ENCODE measurements at places on chromosomes 11 and 22.

DNA sequence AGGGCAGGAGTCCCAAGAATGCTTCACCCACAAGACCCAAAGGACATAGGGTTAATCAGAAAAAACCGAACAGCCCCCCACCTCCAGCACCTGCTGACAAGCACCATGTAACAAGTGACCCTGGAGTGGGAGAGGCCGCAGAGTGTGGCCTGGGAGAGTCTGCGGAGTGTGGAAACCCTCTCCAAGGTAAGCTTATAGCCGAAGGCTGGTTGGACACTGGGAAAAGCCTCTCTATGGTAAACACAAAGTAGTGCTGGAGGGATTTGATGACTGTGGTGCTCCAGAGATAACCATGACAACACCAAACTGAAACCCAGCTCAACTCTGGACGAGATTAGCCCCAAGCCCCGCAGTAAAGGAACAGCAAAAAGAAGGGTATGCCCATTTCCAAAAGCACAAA, 19.2 kb downstream of the ASCL2 start:
- DNase-seq, result no peak

GRCh38 chr11:122028036-122028435, 88.0 kb downstream of the BLID start:
- DNase-seq, result no peak

DNA sequence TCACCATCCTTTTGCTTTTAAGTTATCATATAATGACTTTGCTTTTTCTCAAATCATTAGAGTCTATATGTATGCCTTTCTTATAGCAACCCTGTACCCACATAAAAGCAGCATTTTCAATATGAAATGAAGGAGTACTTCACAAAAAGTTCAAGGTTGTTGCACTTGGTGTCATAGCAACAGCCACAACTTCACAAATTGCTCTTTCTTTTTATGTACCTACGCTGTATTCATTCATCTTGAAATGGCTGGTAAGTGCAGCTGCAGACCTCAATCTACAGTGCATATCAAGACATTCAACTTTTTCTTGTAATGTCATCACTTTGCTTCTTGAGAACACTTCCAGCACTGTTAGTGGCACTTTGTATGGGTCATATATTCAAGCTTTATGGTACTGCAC, 18.6 kb downstream of the CWC15 start:
- no peak for DNase-seq

- DNase-seq, result peak; percentile 52
These were observed 14.8 kb downstream of the PIWIL4 start for GRCh38 chr11:94581926-94582325.

- DNase-seq, result no peak
These were observed 12.2 kb upstream of the GRK2 start for GRCh38 chr11:67253872-67254624.

- no peak for DNase-seq
These were observed 42.6 kb downstream of the NEU3 start for GRCh38 chr11:75031224-75031753.

- DNase-seq, result no peak
These were observed 34.2 kb upstream of the PLET1 start for GRCh38 chr11:112294688-112295340.

DNA sequence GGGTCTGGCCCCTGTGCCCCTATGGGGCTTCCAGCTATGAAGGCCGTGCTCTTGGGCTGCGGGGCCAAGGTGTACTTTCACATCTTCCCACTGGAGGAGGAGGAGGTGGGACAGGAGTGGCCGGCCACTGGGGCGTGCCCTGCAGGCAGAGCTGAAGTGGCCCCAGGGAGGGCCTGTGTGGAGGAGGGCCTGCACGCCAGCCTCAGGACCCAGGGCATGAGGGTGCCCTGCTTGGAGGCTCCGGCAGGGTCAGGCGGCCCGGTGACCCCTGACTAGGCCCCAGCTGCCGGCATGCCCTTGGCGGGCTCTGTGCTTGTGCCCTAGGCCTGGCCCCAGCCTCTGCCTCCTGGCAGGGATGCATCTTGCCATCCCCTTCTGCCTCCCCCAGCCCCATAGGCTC, 5.2 kb downstream of the PRR5 start:
- DNase-seq, result no peak

- DNase-seq, result no peak
These were observed 60.3 kb downstream of the AMBRA1 start for GRCh38 chr11:46533396-46534100.

DNA sequence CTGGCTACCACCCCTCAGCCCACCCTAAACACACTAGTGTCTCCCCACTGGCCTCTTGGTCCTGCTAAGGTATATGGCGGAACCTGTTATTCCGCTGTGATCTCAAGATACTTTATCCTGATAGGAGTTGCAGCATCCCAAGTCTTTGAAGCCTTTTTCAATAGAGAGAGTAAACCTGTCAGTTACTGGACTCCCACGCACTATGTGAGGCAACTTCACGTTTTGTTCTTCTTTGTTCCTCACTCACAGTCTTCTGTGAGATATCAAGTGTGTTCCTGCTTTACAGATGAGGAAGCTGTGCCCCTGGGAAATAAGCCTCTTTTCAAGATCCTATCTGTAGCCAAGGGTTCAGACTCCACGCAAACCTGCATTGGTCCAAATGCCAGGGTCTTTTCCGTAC, 127.8 kb downstream of the MYO18B start:
- no peak for DNase-seq

DNA sequence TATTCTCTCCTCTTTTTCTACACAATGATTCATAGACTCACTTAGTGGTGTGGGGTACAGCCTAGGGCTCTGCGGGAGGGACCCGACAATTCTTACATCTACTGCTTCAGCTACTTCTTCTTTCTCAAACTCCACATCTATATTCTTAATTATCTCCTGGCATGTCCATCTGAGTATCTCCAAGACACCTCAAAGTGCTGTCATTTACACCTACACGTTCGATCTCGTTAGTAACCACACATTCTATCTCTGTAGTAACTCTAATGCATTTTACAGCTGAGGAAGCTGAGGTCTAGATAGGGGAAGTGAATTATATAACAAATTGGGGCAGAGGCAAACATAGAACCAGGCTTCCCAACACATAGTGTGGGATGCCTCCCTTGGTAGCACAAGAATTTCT, 27.7 kb upstream of the RRM1 start:
- DNase-seq, result no peak

DNA sequence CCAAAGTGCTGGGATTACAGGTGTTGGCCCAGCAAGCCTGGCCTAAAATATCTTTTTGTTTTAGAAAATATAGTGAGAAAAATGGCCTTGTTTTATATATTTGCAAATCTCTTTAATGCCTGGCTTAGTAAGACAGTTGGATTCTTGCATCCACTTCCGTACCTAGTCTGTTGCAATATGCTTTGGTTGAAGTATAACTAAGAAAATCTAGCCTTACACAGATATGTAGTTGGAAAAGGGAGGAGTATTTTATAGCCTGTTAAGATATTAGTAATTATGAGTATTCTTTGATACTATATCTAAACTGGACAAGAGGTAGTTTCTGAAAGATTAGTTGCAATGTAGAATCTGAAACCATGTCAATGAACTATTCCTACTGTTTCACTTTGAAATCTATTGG, 65.1 kb downstream of the ZNRF3 start:
- DNase-seq, result no peak

GRCh38 chr11:35298369-35298768, 121.0 kb downstream of the SLC1A2 start:
- no peak for DNase-seq

DNA sequence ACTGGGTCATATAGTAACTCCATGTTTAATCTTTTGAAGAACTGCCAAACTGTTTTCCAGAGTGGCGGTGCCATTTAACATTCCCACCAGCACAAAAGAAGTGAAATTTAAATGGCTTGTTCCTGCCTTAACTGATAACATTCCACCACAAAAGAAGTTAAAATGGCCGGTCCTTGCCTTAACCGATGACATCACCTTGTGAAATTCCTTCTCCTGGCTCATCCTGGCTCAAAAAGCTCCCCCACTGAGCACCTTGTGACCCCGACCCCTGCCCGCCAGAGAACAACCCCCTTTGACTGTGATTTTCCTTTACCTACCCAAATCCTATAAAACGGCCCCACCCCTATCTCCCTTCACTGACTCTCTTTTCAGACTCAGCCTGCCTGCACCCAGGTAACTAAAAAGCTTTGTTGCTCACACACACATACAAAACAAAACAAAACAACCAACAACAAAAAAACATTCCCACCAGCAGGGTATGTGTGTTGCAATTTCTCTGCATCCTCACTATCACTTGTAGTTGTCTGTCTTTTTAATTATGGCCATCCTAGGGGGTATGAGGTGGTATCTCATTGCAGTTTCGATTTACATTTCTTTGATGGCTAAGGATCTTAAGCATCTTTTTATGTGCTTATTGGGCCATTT, 109.0 kb downstream of the FAR1 start:
- no peak for DNase-seq

- no peak for DNase-seq
These were observed 500.3 kb downstream of the NELL1 start for GRCh38 chr11:21169639-21170038.

- DNase-seq, result peak; percentile 89
These were observed 29.9 kb upstream of the ACER3 start for GRCh38 chr11:76830639-76831327.

DNA sequence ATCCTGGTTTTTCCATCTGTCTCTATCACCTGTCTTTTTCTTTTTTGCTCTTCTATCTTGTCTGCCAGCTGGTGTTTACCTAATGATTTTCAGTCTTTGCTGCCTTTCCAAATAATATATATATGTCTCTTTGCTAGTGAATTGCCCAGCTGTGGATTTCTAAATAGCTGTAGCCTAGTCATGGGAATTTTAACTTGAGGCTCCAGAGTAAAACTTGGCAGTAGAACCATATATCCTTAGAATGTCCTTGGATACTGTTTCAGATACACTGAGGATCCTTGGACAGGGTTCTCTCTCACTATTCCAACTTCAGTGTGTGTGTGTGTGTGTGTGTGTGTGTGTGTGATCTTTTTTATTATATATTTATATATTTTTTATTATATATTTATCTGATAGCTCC, 2285.3 kb downstream of the LRRC4C start:
- DNase-seq, result no peak

DNA sequence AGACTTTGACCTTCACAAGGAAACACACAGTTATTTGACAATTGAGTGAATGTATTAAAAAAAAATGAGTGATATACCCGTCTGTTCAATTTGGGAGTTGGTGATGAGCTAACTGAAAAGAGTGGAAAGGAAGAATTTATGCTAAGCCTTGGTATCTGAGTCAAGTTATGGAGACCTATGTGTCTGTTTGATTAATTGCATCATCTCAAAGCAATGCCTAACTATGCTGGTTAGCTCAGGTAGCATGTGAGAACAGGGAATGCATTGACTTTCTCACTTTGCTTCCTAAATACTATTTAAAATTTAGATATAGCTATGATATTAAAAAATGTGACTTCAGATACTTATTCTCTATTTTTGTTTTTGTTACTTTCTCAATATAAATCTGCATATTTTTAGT, 110.5 kb downstream of the DDX10 start:
- DNase-seq, result no peak

DNA sequence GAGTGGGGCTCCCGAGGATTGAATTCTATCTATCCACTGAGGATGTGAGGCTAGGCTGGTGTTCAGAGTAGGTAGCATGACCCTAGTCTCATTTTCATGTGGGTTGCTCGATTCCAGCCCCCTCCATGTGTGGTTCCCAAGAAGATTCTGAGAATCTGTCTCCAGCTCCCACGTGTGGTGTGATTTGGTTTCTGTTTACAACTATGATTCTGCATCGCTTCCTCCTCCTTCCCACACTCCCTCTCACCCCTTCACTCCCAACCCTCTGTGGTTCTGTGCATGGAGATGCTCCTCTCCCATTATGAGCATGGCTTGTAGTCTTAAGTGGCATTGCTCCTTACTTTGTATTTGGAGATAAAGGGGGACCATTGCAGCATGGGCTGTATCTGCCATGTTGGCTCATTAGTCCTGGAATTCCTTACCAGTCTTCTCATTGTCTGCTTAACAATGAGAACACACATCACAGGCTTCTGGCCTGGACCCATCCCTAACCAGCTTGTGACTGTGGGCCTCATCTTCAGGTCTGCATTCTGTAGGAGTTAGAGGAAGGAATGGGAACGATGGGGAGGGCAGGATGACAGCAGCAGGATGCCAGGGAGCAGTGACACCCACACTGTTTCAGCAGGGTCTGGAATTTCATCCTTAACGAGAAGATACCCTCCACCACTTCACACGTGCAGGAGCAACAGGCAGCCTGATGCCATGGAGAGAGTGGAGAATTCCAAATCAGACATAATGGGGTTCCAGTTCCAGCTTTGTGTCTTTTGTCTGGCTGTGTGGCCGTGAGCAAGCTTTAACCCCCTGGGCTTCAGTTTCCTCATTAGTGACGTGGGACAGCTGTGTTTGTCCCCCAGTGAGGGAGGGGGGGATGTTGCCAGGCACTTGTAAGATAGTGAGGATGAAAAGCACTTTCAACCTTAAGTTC, 86.0 kb downstream of the CCDC81 start:
- no peak for DNase-seq

GRCh38 chr11:128172046-128172878, 415.1 kb downstream of the ETS1 start:
- peak; percentile 59 for DNase-seq

GRCh38 chr22:44728761-44729324, 23.5 kb upstream of the ARHGAP8 start:
- no peak for DNase-seq

- no peak for DNase-seq
These were observed 38.3 kb downstream of the PISD start for GRCh38 chr22:31623592-31624304.

GRCh38 chr11:11391796-11392463, 38.9 kb upstream of the CSNK2A3 start:
- no peak for DNase-seq

GRCh38 chr11:113468726-113469345, 6.4 kb downstream of the DRD2 start:
- no peak for DNase-seq

GRCh38 chr11:69378303-69379141, 84.6 kb downstream of the MYEOV start:
- no peak for DNase-seq

GRCh38 chr11:76782531-76783293, 444 bp upstream of the TSKU start:
- peak; percentile 94 for DNase-seq

- peak; percentile 72 for DNase-seq
These were observed 29.2 kb downstream of the PDGFB start for GRCh38 chr22:39215426-39216142.

- no peak for DNase-seq
These were observed 1.3 kb downstream of the MYH9 start for GRCh38 chr22:36386351-36386899.

GRCh38 chr11:17600316-17601255, 53.5 kb downstream of the OTOG start:
- DNase-seq, result peak; percentile 14

DNA sequence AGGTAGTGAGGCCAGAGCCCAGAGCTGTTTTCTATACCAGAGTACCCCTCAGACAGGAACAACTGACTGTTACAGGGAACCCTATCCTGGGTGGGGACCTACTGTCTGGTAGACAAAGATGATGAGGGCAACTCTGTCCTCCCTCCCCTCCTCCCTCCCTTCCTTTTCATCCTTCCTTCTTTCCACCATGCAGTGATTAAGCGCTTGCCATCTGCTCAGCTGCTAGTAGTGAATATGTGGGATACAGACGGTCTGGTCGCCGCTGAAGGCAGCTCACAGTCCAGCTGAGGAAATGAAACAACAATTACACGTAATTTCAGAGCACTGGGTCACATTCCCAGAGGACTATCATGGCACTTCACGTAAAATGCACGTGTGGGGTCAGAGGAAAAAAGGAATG, 597.1 kb downstream of the BUD13 start:
- peak; percentile 49 for DNase-seq

- no peak for DNase-seq
These were observed 579.3 kb downstream of the BUD13 start for GRCh38 chr11:116193321-116194131.

- no peak for DNase-seq
These were observed 333.4 kb upstream of the MPPED2 start for GRCh38 chr11:30919389-30920152.
